NCI-H1105 (cell line): ENCODE measurements at places on chromosomes 1 and 21.

- peak; percentile 60 for DNase-seq
Observed at GRCh38 chr1:174954671-174955669, 44.8 kb upstream of the CACYBP start.

DNA sequence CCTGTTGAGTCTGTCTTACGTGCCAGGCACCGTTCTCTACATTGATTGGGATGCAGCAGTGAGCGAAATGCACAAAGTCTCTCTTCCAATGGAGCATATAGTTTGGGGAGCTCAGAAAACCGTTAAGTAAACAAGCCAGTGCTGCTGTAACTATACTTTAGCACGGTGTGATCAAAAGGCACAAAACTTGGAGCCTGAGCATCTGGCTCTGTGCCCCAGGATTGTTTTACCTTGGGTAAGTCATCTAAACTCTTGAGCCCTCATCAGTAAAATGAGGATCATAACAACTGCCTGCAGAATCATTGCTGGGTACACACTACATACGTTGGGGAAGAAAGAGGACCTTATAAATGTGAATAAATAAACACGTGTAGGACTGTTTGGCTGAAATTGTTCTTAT lies 1.8 kb downstream of the HHIPL2 start:
- no peak for DNase-seq

- DNase-seq: no peak
Observed at GRCh38 chr1:24155011-24155782, 12.3 kb upstream of the IL22RA1 start.

GRCh38 chr1:167423684-167424619 lies 94.4 kb downstream of the CD247 start:
- DNase-seq: no peak

DNA sequence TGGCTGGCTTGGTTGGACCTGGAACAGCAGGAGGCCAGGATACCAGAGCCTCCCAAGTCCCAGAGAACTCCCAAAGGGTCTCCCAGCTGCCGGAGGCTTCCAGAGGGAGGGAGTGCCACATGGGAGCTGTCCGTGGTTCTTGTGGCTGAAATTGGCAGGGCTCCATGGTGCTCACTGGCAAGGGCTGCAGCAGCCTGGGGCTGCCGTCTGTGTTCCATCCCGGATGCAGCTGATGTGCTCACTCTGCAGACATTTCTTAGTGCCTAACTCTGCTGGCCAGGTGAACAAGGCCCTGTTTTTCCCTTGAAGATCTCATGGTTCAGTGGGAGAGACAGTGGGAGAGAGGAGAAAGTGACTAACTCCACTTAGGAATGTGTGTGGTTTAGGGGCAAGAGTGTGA lies 261.1 kb downstream of the CAMTA1 start:
- DNase-seq: no peak

DNA sequence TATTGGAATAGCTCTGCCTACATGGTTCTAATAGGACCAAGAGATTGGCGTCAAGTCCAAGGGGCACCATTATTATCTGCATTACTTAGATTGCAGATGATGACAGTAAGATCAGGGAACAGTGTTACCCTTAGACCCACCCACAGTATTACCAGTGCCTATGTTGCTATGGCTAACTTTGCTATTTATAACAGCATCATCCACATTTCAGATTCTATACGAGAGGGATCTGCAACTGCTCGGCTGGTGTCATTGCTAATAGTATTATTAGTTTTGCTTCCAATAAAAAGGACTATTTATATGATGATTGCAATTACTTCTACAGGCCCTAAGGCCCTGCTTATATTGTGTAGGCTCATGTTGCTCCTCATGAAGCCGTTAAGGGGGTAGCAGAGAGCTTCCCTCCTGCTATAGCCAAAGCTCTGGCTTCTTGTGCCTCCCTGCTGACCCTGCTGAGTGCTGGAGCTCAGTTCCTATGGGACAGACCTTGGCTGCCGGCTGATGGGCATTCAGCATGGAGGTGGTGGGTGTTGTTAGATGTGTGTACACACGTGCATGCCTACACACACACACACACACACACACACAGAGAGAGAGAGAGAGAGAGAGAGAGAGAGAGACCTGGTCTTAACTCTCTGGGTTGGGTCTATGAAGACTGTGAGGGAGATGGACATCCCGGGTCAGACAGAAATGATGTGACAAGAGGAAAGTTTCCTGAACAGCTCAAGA lies 1.3 kb downstream of the BCAN start:
- DNase-seq: no peak

DNA sequence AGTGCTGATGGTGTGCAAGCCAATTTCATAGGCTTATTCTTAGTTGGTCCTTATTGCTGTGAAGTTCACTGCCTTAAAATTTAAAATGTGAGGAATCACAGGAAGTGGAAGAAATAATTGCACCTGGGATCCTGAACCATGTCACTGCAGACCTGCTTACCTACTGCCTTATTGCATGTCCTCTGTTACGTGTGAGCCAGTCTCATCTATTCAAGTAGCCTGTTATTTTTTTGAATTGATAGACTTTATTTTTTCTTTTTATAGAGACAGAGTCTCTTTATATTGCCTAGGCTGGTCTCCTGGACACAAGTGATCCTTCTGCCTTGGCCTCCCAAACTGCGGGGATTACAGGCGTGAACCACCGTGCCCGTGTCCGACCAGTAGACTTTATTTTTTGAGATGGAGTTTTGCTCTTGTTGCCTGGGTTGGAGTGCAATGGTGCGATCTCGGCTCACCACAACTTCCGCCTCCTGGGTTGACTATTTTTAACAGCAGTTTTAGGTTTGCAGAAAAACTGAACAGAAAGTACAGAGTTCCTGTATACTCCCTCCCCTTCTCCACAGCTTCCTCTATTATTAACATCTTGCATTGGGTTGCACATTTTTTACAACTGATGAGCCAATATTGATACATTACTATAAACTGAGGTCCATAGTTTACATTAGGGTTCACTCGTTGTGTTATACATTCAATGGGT lies 14.0 kb upstream of the DISC1 start:
- no peak for DNase-seq

- no peak for DNase-seq
Observed at GRCh38 chr1:68585351-68585750, 88.5 kb upstream of the DEPDC1 start.

DNA sequence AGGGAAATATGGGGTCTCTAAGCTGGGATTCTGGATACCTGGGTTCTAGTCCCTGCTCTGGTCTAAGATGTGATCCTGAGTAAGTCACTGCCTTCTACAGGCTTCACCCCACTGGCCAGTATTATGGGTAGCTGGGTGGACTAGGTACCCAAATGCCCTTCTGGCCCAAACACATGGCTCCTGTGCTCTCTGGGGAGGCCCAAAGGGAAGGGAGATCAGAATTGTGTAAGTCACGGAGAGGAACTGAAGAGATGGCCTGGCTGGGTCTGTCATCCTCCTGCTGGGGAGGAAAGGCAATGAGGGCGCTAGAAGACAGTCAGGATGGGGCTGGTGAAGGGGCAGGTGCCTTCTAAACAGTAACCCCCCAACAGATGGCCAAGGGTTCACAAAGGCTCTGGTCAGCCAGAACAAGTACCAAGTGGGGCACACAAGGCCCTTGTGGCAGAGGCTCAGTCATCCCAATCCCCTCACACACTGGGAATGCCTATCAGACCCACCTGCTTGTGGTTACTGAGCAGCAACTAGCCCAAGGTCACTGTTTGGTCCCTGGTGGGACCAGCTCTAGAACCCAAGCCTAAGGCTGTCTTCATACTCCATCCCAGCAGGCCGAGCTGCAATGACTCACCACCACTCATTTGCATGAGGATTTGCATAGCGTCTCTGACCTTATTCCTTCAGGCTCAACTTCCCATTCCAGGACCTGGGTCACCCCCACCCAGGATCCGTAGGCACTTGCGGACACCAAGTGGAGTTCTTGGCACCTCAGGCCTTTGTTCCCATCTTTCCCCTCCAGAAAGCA lies 9.2 kb downstream of the MEF2D start:
- no peak for DNase-seq

DNA sequence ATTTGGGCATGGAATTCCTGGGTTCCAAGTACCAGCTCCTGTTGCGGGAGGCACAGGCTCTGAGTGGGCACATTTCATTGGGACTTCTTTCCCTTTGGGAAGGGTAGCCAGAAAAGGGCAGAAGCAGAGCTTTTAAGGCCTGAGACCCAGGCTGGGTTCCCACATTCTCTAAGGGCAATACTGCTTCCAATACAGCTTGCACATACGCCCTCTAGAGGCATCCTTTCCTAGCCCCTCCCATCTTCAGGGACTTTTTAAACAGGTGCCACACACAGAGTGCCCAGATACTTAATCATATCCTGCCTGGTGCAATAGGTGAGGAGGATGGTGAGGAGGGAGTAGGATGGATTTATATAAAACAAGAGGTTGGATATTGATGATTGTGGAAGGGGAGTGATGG lies 5.7 kb downstream of the GPR88 start:
- no peak for DNase-seq

DNA sequence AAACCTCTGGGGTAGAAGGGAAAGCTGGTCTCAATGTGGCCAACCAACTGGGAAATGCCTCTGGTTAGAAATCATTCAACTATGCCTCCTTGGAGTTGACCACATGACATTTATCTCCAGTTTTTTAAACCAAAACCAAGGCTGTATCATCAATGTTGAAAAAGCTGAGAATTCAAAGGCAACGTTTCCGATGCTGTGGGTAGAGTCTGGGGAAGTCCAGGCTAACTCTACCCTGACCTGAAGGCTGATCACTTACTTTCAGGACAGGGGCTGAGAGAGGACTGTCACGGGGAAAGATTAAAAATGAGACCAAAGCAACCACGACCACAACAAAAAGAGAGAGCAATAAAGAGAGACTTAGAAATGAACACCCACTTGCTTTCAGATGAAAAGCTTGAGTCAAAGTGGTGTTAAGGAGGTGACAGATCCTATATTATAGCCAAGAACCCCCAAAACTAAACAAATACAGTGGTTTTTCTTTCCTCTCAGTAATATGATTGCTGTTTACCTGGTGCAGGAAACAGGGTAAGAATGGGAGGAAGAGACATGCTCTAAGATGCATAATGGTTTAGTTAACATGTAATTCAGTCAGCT lies 90.8 kb upstream of the TNFSF4 start:
- no peak for DNase-seq

GRCh38 chr1:8529901-8530300 lies 212.0 kb downstream of the SLC45A1 start:
- no peak for DNase-seq

- DNase-seq: no peak
Observed at GRCh38 chr21:41133874-41134522, 34.0 kb upstream of the BACE2 start.

GRCh38 chr1:64184003-64184440 lies 19.4 kb upstream of the UBE2U start:
- DNase-seq: no peak

DNA sequence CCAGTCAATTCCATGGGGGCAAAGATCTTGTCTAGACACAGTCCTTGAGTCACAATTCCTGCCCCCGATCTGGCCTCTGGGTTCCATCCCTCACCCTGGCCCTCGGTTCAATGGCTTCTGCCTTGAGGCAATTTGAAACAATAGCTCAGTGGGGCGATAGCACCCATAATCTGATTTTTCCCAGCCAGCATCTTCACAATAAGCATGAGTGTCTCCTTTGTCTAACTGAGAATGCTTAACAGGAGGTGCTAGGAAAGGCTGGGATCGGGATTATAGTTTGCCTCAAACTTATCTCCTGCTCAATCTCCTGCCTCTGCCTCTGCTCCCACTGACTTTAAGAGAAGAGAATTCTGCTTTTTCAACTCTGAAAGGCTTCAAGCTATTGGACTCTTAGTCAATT lies 293.9 kb upstream of the PROX1 start:
- DNase-seq: no peak

GRCh38 chr1:159985473-159985872 lies 31.4 kb upstream of the SLAMF9 start:
- DNase-seq: no peak

DNA sequence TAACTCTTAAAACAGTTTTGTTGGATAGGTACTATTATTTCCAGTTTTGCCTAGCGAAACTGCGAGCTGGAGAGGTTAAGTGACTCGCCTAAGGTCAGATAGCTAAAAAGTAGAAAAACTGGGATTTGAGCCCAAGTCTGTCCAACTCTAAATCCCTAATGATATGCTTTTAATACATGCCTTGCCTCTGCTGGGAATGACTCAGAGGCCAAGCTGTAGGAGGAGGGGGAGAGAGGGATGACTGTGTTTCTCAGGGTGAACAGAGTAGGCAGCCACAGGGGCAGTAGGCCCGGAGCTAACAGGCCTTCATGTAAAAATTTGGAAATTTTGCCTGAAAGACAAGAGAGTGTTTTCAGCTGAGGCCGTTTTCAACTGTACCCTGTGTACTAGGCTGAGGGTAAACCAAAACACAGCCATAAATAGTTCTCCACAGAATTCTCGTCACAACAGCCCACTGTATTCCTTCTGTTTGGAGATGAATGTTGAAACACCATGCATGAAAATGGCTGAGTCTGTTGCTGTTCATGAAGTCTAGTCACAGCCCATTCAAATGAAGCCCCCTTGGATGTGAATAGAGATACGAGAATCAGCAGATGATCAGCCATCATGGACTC lies 107.5 kb upstream of the HOOK1 start:
- DNase-seq: no peak

GRCh38 chr1:91057784-91058183 lies 35.9 kb upstream of the ZNF644 start:
- DNase-seq: no peak

DNA sequence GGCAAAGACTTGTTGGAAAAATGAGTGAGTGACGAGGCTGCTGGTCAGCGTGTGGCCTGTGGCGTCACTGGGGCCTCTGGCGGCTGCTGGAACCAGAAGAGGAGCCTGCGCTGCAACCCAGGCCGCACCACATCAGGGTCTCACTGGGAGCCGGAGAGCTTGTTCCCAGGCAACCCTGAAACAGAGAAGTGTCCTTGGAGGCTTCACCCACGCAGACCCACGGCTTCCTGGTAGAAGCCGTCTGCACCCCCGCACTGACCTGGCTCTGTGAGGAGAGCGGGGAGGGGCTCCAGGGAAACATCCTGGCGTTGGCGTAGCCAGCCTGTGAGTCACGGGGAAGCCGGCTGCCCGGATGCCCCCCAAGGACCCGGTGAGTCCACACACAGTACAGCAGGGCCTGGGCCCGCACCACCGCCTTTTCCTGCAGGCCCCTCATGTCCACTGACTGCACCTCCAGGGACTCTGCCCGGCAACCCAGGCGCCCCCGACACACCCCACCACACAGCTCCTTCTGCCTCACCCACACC lies 57.4 kb downstream of the COL6A1 start:
- no peak for DNase-seq

GRCh38 chr1:176619261-176619660 lies 156.3 kb downstream of the PAPPA2 start:
- DNase-seq: no peak

DNA sequence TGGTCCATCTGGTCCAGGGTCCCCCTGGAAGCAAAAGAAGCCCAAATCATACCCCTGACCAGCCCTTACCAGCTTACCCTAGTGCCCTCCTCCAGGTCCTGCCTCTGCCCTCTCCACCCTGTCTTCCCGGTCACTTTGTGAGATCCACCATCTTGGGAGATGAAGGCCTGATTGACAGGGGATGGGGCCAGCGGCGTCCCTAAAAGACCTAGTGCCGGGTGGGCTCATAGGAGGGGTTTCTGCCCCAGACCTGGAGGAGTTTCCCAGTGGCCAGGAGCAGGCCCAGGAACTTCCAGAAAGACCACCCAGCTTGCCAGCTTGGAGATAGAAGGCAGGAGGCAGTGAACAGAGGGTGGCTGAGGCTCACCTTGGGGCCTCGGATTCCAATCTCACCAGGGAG lies 5.4 kb downstream of the COL9A2 start:
- DNase-seq: no peak
